NCI-H774 (cell line): ENCODE measurements at places on chromosomes 5 and 9.

DNA sequence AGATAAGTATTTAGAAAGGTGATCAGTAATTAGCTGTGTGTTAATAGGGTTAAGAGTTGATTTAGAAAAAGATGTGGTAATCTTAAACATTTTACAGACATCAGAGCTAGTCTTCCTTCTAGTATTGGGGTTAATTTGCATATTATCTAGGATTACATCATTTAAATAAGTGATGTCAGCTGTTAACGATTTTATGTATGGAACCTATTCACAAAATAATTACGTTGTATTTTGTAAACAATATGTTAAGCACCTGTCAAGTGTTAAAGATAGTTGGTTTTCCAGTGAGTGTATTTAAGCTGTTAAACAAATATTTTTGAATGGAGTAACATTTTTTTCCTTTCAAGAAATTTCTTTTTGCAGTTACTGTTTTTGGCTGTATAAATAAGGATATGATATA lies 2.2 kb downstream of the DCP2 start:
- peak; percentile 7 for DNase-seq

DNA sequence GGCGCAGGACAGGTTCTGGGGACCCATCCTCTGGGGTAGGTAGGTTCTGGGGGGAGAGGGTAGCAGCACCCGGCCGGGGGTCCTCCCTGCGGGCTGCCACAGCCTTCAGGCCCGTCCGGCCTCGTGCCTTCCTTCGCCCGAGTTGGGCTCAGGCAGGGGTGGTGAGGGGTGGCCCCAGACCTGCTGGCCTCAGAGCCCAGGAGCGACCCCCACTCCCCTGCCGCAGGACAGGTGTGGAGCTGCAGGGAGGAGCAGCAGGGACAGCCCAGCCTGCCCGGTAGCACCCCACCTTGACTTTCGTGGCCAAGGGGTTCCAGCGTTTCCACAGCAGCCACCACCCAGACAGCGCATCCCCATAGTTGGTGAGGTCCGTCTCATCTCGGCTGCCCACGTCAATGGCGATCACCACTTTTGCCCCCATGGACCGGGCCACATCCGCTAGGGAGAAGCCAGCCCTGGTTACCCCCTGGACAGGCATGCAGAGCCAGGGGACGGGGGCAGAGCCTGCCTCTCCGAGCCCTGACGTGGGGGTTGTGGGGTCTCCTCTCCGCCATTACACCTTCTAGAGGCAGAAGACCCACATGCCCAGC lies 3.4 kb upstream of the NSMF start:
- no peak for DNase-seq

GRCh38 chr5:153516504-153517240 lies 26.2 kb downstream of the GRIA1 start:
- no peak for DNase-seq

DNA sequence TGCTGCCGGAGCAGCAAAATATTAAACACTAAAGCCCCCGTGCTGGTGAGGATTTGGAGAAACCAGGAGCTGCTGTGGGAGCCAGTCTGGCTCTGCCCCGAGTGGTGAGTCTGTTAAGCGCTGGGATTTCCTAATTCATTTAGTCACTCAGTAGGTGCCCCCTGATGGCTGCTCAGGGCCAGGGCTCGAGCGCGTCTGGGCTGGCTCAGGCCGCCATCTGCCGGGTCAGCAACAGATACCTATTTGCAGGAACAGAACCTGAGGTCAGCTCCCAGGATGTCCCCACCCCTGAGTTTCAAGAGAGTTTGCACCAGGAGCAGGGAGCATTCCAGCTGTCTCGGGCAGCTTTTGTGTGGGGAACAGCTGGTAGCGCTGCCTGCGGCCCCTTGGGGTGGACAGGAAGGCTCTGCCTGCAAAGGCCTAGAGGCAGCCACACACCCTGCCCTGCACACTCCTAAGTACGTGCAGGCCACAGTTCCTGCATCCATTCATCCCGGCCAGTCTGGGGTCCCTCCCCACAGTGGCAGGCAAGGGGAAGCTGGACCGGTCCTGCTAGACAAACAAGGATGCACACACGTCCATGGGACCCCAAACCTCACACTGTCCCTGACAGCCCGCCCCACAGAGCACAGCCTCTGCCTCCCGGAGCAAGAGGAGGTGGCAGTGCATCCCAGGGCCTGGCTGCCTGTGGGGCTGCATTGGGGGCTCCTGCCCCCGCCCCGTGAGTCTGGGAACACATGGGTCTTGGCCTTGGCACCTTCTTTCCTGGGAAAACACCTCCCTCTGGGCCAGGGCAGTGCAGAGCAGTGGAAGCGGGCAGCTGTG lies 83.7 kb downstream of the ADAMTS2 start:
- DNase-seq: no peak

GRCh38 chr5:68450245-68450852 lies 234.8 kb downstream of the PIK3R1 start:
- DNase-seq: no peak

DNA sequence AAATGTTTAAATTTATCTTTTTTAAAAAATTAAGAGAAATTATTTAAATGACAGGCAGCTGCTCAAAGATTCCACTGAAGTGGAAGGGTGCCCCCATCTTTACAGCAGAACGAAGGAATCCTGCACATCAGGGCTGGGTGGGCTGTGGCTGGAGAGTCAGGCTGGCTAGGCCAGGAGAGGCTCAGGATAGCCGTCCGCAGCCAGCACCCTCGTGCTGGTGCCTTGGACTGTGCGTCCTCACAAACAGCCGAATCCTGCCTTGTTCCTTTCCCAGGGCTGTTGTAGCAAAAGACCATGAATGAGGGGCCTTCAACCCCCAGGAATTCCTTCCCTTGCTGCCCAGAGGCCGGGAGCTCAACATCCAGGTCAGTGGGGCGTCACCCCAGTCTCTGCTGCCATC lies 64.6 kb upstream of the FCN1 start:
- DNase-seq: no peak

- no peak for DNase-seq
Observed at GRCh38 chr5:150122158-150122510, 33.5 kb downstream of the PDGFRB start.
